ENCODE measurements at places on chromosomes 13 and 19.

DNA sequence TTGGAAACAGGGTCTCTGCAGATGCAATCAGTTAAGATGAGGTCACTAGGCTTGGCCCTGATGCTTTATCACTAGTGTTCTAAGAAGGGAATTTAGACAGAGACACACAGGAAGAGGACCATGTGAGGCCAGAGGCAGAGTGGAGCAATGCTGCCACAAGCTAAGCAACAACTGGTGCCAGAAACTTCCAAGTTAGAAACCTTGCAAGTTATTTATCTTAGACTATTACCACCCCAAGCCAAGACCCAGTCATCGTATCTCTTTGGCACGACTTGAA, 81.1 kb downstream of the DOCK9 start:
- DNase-seq: no peak

DNA sequence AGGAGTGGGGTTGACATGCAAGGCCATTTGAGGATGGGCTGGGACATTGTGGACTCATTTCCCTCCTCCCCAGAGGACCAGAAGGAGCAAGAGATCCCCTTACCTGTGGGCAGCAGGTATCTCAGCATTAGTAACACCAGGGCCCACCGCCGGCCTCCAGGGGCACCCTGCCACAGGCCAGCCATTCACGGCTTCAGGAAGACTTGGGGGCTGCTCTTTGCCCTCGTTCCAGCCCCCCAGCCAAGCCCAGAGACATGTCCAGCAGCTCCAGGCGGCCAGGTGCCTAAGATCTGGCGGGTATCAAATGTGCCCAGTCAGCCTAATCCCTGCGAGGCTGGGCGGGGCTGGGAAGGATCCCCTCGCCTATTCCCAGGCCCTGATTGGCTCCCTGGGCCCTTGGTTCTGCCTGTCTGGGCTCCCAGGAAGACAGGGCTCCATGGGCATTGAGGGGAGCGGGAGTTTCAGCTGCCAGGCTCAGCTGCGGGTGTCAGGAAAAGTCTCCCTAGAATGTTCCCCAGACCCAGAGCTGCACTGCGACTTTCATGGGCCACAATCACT, 21.3 kb upstream of the OR1M1 start:
- DNase-seq: no peak

DNA sequence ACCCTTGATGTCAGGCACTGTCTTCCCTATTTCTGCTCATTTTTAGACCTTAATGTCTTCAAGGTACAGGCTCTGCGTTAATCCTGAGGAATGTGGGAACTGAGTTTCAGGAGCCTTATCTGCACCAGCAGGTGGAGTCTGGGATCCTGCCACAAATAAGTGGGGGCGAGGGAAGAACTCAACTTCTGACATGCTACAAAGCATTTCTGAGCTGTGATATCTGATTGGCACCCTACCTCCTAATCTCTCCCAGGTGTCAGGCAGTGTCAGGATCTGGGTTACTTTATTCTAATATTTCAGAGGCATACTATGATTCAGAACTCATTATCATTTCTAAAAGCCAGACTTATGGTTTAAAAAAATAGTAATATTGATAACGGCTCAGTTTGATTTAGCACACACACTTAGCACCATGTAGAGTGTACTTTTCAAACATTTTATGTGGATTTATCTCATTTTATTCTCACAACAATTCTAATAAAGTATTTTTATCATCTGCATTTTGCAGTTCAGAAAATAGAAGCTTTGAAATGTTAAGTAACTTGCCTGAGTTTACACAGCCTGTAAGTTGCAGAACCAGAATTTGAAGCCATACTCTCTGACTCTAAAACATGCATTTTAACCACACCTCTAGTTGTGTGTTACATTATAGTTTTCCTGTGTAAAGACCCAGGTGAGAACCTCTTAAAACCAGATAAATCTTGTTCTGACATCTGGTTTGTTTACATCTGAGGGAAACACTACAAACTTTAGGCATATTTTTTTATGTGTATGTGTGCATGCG, 358.6 kb downstream of the TDRD3 start:
- no peak for DNase-seq

GRCh38 chr19:51338563-51339312, 3.2 kb downstream of the VSIG10L start:
- peak; percentile 84 for DNase-seq

DNA sequence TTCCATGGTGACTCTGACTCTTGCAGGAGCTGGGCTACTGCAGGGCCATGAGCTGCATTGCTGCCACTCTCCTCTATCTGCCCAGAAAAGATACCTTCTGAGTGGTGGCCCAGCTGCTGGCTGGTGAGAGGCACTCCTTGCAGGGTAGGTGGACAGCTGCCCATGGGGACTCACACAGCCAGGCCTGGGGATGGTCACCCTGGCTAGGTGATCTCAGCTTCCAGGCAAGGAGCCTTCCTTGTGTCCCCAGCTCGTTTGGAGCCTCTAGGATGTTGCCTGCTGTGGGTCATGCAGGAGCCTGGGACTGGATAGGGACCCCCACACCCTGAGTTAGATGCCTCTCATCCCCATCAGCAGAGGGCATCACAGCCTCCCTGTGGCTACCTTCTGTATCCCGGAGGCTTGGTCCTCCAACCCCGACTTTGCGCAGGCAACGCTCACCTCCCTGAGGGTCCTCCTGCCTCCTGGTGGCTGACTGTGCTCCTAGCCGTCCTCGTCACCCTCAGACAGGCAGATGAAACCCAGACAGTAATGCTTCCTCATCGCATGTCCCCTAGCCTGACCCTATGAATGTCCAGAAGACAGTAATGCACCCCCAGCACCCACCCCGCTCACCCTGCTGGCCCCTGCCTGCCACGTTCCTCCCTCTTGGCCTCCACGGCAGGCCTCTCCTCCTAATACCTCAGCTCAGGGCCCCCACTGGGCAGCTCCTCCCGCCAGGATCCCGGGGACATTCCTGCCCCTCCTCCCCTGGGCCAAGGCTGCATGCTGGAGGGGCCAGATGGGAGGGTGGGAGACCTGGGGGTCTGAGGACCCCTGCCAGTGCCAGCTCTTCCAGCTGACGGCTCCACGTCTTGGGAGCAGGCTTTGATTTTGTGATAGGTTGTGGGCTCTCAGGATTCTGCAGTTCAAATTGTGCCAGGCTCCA, 13.6 kb upstream of the ZNF14 start:
- DNase-seq: no peak

DNA sequence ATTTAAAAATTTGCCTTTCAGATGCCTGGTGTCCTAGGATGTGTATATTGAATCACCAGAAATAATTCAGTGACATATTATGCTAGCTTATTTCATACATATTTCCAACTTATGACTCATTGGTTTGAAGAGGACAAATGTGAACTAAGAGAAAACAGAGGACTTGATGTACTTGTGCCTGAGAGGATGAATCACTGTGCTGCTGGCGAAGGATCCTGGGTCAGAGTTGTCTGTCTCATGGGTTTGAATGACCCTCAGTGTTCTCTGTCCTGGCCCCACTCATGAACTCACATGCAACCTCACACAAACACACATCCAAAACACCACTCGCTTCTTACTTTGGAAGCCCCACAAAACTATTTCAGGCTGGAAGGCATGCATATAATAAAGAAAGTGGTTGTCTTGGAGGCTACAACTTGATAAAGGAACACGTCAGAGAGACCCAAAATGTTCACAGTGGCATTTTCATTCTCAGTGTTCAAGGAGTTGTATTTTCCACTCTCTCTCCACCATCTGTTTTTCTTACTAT, 129.0 kb upstream of the SPRY2 start:
- no peak for DNase-seq

DNA sequence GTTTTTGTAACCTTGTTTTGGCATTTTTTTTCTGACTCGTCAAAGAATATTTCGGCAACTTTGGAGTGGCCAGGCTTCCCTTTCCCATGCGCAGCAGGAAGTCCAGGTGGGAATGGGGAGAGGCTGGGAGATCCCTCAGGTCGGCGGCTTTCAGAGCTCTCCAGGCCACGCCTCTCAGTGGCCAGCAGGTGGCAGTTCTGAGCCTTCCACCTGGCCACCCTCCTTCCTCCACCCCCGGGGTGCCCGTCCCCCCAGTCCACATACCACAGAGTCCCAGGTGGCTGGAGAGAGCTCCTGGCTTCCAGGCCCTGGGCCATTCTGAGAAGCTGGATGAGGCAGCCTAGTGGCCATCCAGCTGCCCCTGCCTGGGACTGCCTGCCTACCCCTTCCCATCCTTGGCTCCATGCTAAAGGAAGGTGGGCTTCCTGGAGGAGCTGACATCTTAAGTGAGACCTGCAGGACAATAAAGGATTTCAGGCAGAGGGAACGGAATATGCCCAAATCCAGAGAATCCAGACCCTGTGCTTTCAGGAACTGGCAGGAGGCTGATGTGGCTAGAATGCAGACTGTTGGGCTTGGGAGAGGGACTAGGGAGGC, 46.3 kb downstream of the CCNE1 start:
- peak; percentile 12 for DNase-seq
